ENCODE measurements at places on chromosomes 5 and 9.

DNA sequence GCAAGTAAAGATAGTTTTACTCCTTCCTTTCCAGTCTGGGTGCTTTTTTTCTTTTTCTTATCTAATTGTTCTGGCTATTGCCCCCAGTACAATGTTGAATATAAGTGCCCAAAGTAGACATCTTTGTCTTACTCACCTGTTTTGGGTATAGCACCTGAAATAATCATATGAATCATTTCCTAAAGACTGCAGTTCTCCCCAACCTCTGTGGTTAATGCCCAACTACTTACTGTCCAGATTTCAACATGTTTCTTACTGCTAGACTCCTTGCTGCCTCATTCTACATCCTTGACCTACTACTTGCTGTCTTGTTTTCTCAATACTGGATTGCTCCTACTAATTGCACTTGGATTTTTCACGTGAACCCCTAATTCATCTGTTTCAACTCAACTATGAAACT, 8.8 kb upstream of the HSDL2 start:
- DNase-seq, result no peak

GRCh38 chr5:179749857-179750508, 17.4 kb downstream of the MAML1 start:
- DNase-seq, result no peak

- DNase-seq, result no peak
These were observed 5.8 kb upstream of the C5orf52 start for GRCh38 chr5:157665467-157666070.

- DNase-seq, result no peak
These were observed 97.4 kb upstream of the MAST4 start for GRCh38 chr5:66498791-66499207.

GRCh38 chr9:99134893-99135341, 30.0 kb downstream of the TGFBR1 start:
- no peak for DNase-seq

- no peak for DNase-seq
These were observed 1507.5 kb downstream of the EFNA5 start for GRCh38 chr5:106163233-106163632.

DNA sequence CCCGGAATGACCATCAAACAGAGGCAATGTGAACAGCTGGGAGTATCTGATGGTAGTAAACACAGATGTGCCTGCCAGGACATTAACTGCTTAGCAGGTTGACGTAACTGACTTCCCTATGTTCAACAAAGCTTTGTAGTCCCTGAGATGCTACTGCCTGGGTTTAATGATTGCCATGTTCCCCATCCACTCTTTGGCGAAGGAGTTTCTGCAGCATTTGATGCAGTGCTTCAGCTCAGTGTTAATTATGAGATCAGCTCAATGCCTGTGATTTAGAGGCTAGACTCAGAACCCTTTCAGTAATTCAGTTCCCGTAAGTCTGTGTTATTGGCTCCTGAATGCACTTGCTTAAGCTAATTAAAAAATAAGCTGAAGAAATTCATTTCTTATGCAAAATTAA, 547.3 kb upstream of the ZNF608 start:
- no peak for DNase-seq

GRCh38 chr9:126061575-126061974, 265.1 kb upstream of the MVB12B start:
- no peak for DNase-seq

- no peak for DNase-seq
These were observed 467.5 kb downstream of the NTRK2 start for GRCh38 chr9:85136987-85137386.

DNA sequence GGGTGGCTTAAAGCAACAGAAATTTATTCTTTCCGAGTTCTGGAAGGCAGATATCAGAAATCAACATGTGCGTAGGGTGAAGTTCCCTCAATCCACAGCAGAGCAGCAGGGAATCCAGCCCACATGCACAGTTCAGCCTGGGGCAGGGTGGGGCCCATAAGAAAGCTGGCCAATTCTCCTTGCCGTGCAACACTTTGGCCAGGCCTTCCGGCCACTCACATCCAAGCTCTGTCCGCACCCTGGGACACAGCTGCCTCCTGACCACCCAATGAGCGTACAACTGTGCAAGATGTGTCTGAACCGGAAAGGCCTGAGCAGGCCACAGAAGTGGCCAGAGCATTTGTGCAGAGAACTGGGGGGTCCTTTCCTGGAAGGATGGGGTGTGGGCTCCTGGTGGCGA, 274.9 kb downstream of the GADD45G start:
- DNase-seq, result no peak

- no peak for DNase-seq
These were observed 40.1 kb downstream of the F2R start for GRCh38 chr5:76755779-76756637.

DNA sequence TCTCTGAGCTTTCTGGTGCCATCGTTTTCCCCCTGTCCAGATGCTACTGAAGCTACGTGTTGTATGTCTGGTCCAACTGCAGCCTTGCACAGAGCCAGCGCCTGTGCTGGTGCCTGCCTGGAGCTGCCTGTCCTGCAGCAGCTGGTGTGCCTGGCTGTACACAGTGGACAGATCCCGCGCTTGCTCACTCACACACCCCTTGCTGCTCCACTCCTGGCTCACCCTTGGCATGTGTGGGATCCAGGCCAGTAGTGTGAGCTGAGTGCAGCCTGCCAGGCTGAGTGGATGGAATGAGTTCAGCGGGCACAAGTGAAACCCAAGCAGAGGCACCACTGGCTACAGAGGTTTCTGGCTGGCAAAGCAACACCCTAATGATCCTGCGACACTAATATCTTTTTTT, 40.4 kb downstream of the FER start:
- no peak for DNase-seq

DNA sequence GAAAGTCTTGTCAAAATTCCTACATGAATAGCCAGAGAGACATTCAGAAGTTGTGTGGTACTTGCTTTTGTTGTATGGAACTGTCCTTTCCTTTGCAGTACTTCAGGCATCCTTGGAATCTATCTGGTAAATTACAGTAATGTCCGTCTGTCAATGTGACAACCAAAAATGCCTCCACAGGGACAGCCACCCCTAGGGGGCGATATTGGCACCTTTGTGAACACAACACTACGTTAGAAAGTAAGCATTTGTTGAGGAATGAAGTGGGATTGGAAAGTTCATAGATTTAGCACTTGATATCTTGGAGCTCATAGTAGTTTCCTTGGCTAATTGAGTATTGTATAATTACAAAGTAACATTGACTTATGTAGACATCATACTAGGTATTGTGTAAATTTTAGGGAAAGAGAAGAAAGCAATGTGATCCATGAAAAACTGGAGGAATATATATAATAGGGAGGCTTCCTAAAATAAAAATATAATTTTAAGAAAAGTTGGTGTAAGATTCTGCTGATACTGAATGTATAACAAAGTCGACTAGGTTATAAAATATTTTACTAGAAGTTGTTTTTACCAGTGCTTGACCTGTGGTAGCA, 32.7 kb downstream of the TMEFF1 start:
- DNase-seq, result no peak

- DNase-seq, result no peak
These were observed 34.7 kb downstream of the LMNB1 start for GRCh38 chr5:126811515-126812198.

DNA sequence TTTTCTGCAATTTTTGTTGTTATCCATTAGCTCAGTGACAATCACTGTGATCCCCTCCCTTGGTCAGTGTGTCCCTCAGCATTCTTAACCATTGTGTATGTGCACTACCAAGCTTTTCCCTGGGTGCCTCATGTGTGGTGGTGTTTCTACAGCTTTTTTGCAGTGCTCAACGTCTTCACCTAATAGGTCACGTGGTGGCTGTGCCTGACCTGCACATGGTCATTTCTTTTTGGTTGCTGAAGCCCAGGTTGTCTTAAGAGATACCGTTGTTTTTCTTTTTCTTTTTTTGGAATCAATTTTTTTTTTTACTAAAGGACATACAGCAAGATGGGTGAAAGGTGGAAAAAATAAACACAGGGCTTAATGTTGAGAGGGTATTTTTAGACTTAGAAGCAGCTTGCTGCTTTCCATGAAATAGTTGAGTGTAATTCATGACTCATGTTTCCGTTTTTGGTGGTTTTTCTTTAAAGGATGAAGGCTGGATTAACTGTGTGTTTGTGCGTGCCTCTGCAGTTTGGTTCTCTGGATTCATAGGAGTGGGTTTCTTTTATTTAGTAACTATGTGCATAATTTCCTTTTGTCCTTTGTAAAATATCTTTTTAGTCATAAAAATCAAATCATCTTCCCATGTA, 22.2 kb downstream of the SH3GL2 start:
- DNase-seq, result no peak
